ENCODE measurements at places on chromosomes 13 and 19. TPM values are rescaled to one million over a fixed set of nuclear protein-coding genes. Genes with fewer than 3 reads are reported as not detected.
A peak's percentile ranks its signal among the peaks of the same experiment; 100 is the strongest.

Gene AP3D1
- 172 TPM for total RNA-seq

DNA sequence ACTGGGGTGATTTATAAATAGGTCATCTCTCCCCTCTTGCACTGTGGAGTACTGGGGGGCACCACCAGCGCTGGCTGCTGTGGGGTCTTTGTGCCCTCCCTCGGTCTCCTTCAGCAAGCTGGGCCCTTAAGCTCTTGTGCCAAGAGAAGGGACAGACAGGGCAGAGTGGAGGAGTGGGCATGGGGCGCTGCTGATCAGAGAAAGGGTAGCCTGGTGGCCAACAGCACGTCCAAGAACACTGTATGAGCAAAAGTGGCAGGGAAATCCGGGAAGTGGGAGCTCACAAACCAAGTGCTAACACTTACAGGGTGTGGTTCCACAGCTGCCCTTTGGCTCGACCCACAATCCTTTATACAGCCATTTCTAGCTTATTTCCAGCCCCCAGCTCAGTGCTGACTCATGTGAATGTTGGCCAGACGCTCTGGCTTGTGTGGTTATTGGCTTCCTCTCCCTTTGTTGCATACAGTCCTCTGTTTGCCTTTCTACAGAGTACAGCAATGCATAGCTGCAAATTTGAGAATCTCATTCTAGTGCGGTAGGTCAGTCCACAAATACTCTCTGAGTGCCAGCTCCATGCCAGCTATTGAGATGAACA is 298.8 kb downstream of the SHISA2 start:
- DNase-seq = peak; percentile 88

- no peak for DNase-seq
Observed at GRCh38 chr19:16722591-16722990, 2.9 kb downstream of the NWD1 start.

- DNase-seq = no peak
Observed at GRCh38 chr13:113548778-113549621, 35.6 kb upstream of the TFDP1 start.

DNA sequence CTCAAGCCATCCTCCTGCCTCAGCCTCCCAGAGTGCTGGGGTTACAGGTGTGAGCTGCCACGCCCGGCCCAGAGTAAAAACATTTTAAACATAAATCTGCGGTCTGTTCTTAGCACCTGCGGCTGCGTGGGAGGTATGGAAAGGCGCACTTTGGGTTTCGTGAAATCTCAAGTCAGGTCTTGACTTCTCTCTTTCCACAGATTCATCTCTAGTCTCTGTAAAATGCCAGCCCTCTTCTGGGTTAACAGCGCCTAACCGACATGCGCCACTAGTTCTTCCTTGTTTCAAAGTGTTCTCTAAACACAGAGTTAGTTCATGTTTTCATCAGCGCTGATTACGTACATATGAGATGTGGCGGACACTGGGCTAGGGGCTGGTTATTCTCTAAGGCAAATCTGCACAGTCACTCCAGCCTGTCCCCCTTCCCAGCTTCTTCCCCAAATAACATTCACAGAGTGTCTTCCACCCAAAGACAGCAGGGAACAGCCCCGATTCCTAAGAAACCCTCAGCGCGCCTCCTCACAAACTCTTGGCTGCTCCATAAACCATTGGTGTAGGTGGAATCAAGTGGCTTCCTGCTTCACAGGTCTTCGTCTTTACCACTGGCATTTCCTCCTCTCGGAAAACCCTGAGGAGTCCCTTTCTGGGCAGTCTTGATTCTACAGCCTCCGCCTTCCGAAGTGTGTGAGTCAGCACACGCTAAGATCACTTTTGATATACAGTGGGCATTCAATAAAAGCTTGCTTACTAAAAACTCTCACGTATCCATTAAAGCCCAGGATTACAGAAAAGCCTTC is 1.4 kb downstream of the PARP4 start:
- DNase-seq = peak; percentile 92

DNA sequence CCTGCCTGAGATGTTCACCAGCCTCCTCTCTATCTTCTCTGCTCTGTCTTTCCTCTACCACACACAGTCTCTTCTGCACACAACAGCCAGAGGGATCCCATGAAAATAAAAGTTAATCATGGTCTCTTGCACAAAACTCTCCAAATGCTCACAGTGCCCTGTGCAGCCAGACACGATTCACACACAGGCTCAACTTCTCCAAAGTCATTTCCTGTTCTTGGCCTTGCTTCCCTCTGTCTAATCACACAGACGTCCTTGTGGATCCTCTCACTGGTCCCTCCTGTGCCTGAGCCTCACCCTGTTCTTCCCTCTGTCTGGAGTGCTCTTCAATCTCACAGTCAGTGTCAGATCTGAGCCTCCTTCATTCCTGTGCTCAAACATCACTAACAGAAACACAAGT is 7.8 kb downstream of the SIGLEC12 start:
- DNase-seq = no peak
